ENCODE measurements at places on chromosomes 7 and 10. TPM values are rescaled to one million over a fixed set of nuclear protein-coding genes. Genes with fewer than 3 reads are reported as not detected.

GRCh38 chr10:26776258-26776657 lies 78.8 kb downstream of the PDSS1 start:
- no peak for DNase-seq

GRCh38 chr10:94292434-94293090 lies 70.2 kb downstream of the NOC3L start:
- no peak for DNase-seq

DNA sequence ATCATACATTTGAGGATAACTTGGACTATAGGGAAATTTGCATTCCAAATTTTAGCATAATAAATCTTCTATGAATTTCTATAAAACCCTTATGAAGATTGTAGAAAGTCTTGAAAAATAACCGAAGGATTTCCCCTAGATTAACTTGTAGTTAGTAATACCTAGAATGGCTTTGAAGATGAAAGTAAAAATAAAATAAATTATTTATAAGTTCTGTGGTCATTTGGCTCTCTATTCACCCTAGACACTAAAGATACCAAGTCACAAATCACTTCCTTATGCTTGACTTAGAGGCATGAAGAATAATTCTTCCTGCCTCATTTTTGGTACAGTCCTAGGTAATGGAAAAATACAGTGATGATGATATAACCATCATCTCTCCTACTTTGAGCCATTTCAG lies 79.3 kb downstream of the CSTF2T start:
- DNase-seq: no peak

Gene VWC2
- not detected for total RNA-seq

GRCh38 chr7:55437375-55437774 lies 72.2 kb downstream of the LANCL2 start:
- no peak for DNase-seq

DNA sequence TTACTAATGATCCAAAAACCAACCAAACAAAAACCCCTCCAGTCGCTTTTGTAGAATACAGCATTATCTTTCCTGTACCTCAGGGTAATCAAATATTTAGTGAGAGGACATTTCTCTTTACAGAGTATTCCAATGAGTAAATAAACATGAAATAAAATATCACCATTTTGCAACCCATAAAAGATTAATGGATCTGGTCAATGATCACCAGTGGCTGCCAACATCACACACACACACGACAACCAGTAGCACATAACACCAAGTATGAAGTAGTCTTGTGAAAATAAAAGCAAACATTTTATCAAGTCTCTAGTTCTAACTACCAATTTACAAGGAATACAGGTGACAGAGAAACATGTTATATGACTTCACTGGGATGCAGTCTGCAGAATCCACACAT lies 188.6 kb upstream of the IMMP2L start:
- no peak for DNase-seq
